A549 treated with CpdA at 1 μM for 4 hours (cell line): ENCODE measurements at places on chromosomes 2 and 18. TPM values are rescaled to one million over a fixed set of nuclear protein-coding genes. Genes with fewer than 3 reads are reported as not detected.

The FEV gene
- 0.08 TPM in 1 of 5 replicates, not detected in the others for total RNA-seq

The SMAD4 gene
- total RNA-seq, result 41.8 to 60.8 TPM (median 58.2 TPM) in 5 replicates

The ILKAP gene
- 36.0 to 46.8 TPM (median 42.3 TPM) in 5 replicates for total RNA-seq

The KANSL1L gene
- total RNA-seq, result 0.47 to 0.84 TPM (median 0.65 TPM) in 5 replicates

The DSG1 gene
- total RNA-seq, result not detected in 5 replicates

The STAMBP gene
- total RNA-seq, result 46.4 to 52.3 TPM (median 48.8 TPM) in 5 replicates

The EGR4 gene
- 0.16 to 0.30 TPM (median 0.27 TPM) in 5 replicates for total RNA-seq

The GDF7 gene
- total RNA-seq, result 0.02 to 0.06 TPM (median 0.03 TPM) in 5 replicates

The ZNF2 gene
- 3.1 to 5.0 TPM (median 3.4 TPM) in 5 replicates for total RNA-seq

The PASK gene
- total RNA-seq, result 8.0 to 9.9 TPM (median 9.2 TPM) in 5 replicates

The DCC gene
- total RNA-seq, result not detected in 5 replicates

The MCFD2 gene
- 97.0 to 115 TPM (median 108 TPM) in 5 replicates for total RNA-seq

The GPAT2 gene
- not detected in 5 replicates for total RNA-seq

The TTC39C gene
- total RNA-seq, result 10.1 to 12.3 TPM (median 10.5 TPM) in 5 replicates

The SNORC gene
- 4.5 to 13.2 TPM (median 10.4 TPM) in 5 replicates for total RNA-seq

The SKA1 gene
- 11.9 to 17.1 TPM (median 12.4 TPM) in 5 replicates for total RNA-seq

The RAD51AP2 gene
- total RNA-seq, result not detected in 5 replicates

The ALPG gene
- 0.06 to 0.23 TPM (median 0.12 TPM) in 4 of 5 replicates, not detected in the other for total RNA-seq

The SPATA3 gene
- total RNA-seq, result not detected in 5 replicates

The PTPRM gene
- 28.0 to 35.0 TPM (median 30.4 TPM) in 5 replicates for total RNA-seq

The TMEFF2 gene
- 0.09 to 0.18 TPM (median 0.17 TPM) in 5 replicates for total RNA-seq

The REG3A gene
- not detected in 5 replicates for total RNA-seq

The GKN2 gene
- total RNA-seq, result 2.6 to 3.8 TPM (median 3.4 TPM) in 5 replicates

The SLC11A1 gene
- total RNA-seq, result 0.24 to 0.63 TPM (median 0.35 TPM) in 5 replicates

The C2orf80 gene
- total RNA-seq, result not detected in 5 replicates

The CAPN13 gene
- total RNA-seq, result 0.10 to 0.15 TPM in 2 of 5 replicates, not detected in the others

The SPDYA gene
- 0.18 to 0.26 TPM (median 0.24 TPM) in 4 of 5 replicates, not detected in the other for total RNA-seq

The SERPINB12 gene
- total RNA-seq, result not detected in 5 replicates

The TUBA3E gene
- total RNA-seq, result not detected in 5 replicates

The KLHL14 gene
- total RNA-seq, result not detected in 5 replicates

The NXPH2 gene
- total RNA-seq, result not detected in 5 replicates

The MYOM1 gene
- 0.11 to 0.26 TPM (median 0.16 TPM) in 5 replicates for total RNA-seq

The ARHGEF4 gene
- total RNA-seq, result 6.3 to 8.0 TPM (median 7.5 TPM) in 5 replicates

The NBAS gene
- 16.5 to 18.2 TPM (median 17.3 TPM) in 5 replicates for total RNA-seq

The CRYBA2 gene
- total RNA-seq, result 0.44 TPM in 1 of 5 replicates, not detected in the others

The OXER1 gene
- not detected in 5 replicates for total RNA-seq

The LHCGR gene
- total RNA-seq, result not detected in 5 replicates

The XDH gene
- total RNA-seq, result 1.1 to 1.7 TPM (median 1.2 TPM) in 5 replicates

The RUFY4 gene
- total RNA-seq, result not detected in 5 replicates

The MC4R gene
- not detected in 5 replicates for total RNA-seq

The HTRA2 gene
- total RNA-seq, result 32.0 to 46.8 TPM (median 42.8 TPM) in 5 replicates

The ACKR3 gene
- total RNA-seq, result 25.4 to 36.2 TPM (median 31.7 TPM) in 5 replicates

The SALL3 gene
- total RNA-seq, result not detected in 5 replicates

The RGPD4 gene
- total RNA-seq, result 0.06 to 0.07 TPM (median 0.06 TPM) in 4 of 5 replicates, not detected in the other

The DAPL1 gene
- total RNA-seq, result not detected in 5 replicates

The CTNNA2 gene
- total RNA-seq, result 0.21 to 0.79 TPM (median 0.28 TPM) in 5 replicates

The SPEG gene
- 5.0 to 7.9 TPM (median 6.9 TPM) in 5 replicates for total RNA-seq

The B3GNT7 gene
- total RNA-seq, result 1.4 to 1.8 TPM (median 1.6 TPM) in 5 replicates

The SLC25A52 gene
- 0.06 TPM in 1 of 5 replicates, not detected in the others for total RNA-seq

The CRYGC gene
- total RNA-seq, result not detected in 5 replicates

The CDK5R2 gene
- total RNA-seq, result 0.89 to 3.2 TPM (median 2.2 TPM) in 5 replicates

The SERPINB4 gene
- total RNA-seq, result 0.16 to 0.26 TPM (median 0.20 TPM) in 5 replicates

The SAG gene
- not detected in 5 replicates for total RNA-seq

The FKBP1B gene
- 8.6 to 10.1 TPM (median 8.9 TPM) in 5 replicates for total RNA-seq

The RBM44 gene
- 0.15 to 0.41 TPM (median 0.24 TPM) in 5 replicates for total RNA-seq

The NFU1 gene
- 40.3 to 50.0 TPM (median 46.1 TPM) in 5 replicates for total RNA-seq

The DCAF17 gene
- total RNA-seq, result 8.3 to 10.2 TPM (median 9.8 TPM) in 5 replicates

The UPP2 gene
- not detected in 5 replicates for total RNA-seq

The NMUR1 gene
- total RNA-seq, result 0.01 to 0.05 TPM in 2 of 5 replicates, not detected in the others
